ENCODE measurements at places on chromosomes 2 and 18. TPM values are rescaled to one million over a fixed set of nuclear protein-coding genes. Genes with fewer than 3 reads are reported as not detected.
A peak's percentile ranks its signal among the peaks of the same experiment; 100 is the strongest.

GRCh38 chr2:59182249-59182648, 941.1 kb upstream of the FANCL start:
- DNase-seq: no peak

GRCh38 chr2:48269117-48269822, 260.7 kb upstream of the STON1 start:
- DNase-seq: no peak

DNA sequence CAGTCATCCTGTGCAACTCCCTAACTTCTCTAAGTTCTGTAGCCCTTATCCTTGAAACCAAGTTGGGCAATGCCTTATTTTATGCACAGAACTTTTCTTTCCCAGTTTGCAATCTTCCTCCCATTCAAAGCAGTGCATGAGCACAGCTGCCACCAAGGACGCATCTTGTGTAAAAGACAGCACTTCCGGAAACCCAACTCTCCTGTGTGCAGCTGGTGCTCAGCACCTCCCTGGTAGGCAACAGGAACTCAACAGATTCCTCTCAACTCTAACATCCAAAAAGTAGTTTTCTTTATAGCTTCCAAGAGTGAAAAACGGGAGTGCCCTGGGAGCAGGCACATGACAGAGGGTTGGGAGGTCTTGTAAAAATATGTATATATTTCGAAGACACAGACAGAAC, 2.2 kb downstream of the TMEM18 start:
- no peak for DNase-seq

GRCh38 chr2:145572238-145572637, 1052.3 kb upstream of the ZEB2 start:
- DNase-seq: no peak

DNA sequence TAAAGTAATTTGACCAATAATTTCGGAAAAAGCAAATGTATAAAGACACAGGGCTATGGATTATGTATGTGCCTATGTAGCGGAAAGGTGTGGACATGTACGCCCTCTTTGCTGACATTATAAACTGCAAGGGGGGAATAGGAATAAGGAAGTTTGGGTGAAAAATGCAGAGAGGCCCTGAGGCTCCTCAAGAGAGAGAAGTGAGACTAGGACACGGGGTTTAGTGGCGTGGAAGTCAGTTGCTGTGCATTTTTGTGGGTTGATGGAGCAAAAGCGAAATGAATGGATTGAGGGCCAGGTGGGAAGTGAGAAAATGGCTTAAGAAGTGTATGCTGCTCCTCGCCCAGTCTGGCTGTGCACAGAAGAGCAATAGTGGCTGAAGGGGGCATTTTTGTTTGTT, 96.2 kb upstream of the B3GNT7 start:
- DNase-seq: no peak

DNA sequence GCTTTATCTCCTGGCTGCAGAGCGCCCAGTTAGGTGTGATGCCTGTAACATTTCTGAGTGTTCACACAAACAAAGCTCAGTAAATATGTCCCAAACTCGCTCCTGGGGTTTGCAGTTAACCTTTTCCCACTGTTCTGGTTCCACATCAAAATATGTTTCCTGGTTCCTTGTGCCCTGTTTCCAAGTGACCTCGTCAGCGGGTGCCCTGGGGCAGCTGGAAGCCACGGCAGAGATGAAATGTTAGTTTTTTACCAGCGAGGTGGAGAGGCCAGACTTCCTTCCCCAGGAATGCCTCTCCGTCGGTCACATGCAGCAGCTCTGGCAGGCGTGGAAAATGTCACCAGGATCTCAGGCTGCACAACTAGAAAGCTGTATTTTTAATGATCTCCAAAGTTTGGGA, 18.2 kb downstream of the NFATC1 start:
- DNase-seq: no peak

DNA sequence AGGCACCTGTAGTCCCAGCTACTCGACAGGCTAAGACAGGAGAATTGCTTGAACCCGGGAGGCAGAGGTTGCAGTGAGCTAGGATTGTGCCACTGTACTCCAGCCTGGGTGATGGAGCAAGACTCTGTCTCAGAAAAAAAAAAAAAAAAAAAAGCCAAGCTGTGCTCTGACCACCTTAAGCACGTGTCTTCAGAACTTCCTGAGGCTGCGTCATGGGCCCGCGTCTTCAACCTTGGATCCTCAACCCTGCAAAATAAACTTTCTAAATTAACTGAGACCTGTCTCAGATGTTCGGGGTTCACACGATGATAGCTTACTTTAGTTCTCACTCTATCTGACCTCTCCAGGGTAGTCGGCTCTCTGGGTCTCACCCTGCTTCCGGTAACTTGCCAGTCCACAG, 65.8 kb upstream of the CABLES1 start:
- no peak for DNase-seq

- DNase-seq: peak; percentile 88
These were observed 368.5 kb downstream of the LRRTM1 start for GRCh38 chr2:79935771-79936657.

GRCh38 chr2:112520234-112520783, 22.0 kb upstream of the POLR1B start:
- DNase-seq: no peak

- DNase-seq: peak; percentile 22
These were observed 182.6 kb downstream of the ZNF804A start for GRCh38 chr2:184780944-184781343.

DNA sequence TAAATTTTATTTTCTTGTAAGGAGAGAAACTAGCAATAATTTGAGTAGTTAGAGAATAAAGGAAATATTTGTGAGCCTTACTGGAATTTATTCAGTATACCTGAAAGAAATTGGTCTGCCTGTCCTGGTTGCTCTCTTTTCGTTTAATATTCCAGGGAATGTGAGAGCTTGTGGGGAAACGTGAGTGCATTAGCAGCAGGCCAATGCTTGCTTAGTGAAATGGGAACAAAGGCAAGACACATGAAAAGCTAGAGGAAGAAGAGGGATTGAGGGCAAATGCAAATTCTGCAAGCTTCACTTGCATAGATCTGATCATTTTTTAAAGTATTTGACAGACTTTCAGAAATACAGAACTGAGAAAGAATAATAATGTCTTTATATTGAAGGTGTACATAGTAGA, 111.0 kb downstream of the ERBB4 start:
- no peak for DNase-seq

DNA sequence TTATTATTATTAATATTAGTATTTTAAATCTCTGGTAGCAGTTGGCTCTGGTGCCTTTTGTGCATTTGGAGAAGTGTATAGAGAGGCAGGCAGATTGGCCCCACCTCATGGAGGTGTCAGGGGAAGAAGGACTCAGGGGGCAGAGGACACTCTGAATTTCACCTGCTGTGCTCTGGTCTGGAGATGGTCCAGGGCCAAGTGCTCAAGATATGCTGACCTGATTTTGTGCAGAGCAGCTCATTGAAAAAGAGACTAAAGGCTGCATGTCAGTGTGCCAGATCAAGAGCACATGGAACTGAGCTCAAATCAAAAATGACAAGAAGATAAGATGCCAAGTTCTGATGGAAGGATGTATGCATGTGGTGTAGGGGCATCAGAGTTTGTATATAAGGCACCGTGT, 323.6 kb upstream of the TNP1 start:
- DNase-seq: no peak

GRCh38 chr2:10499911-10500521, 51.9 kb upstream of the ODC1 start:
- DNase-seq: no peak

GRCh38 chr18:68024716-68025115, 508.2 kb upstream of the DSEL start:
- no peak for DNase-seq

DNA sequence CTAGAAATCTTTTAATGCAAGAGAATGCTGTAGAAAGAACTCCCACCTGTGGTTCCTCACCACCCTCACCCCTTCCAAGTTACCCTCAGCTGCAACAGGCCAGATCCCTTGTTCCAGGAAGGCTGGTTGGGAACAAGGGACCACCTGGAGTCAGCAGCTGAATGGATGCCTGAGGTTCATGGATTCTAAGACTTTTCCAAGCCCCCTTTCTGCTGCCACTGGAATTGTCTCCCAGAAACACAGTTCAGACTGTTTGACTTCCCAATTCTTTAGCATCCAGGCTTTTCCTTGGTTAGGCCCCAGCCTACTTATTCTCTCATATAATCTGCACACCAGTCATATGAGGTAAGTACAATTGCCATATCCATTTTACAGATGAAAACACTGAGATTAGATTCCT, 8.0 kb upstream of the ADCY3 start:
- DNase-seq: no peak

- DNase-seq: no peak
These were observed 44.0 kb upstream of the ARHGAP15 start for GRCh38 chr2:143085125-143085784.

DNA sequence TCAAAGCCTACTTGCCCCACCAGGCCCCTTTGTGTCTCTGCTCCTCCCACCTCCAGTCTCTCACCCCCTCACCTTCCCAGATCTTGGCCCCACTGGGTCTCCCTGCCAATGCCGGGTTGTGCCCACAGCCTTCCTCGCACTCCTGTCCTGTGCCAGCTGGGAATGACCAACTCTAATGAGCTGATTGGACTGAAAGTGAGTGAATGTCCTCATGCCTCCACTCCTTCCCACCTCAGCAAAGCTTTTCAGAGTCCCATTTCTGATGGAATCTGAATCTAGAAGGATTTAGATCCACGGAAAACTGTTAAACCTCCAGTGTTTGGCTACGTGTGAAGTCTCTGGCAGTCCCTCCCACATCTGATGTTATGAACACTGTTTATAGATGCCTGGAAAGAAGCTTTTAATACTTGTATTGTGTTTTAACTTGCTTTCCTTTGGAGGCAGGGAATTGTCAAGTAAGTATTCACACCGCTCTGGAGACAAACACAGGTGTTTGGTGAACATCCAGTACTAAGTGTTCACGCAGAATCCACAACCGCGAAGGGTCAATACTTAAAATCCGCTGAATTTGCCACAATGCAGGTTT, 103.9 kb downstream of the RTN4 start:
- DNase-seq: no peak

DNA sequence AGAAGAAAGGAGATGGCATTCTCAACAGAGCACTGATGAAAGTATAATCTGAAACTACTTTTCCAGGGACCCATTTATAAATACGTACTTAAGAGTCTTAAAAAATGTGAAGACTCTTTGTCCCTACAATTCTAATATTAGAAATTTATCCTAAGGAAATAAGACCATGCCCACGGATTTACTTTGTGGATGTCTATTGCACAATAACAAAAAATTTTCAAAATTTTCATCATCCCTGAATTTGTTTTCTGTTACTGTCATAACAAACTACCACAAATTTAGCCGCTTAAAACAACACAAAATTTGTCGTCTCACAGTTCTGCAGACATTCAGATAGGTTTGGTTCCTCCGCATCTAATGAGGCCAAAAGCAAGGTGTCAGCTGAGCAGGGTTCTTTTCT, 182.3 kb upstream of the SMAD7 start:
- no peak for DNase-seq

GRCh38 chr2:39194686-39195085, 49.1 kb downstream of the CDKL4 start:
- no peak for DNase-seq

GRCh38 chr2:132577686-132578085, 92.3 kb downstream of the LYPD1 start:
- no peak for DNase-seq

DNA sequence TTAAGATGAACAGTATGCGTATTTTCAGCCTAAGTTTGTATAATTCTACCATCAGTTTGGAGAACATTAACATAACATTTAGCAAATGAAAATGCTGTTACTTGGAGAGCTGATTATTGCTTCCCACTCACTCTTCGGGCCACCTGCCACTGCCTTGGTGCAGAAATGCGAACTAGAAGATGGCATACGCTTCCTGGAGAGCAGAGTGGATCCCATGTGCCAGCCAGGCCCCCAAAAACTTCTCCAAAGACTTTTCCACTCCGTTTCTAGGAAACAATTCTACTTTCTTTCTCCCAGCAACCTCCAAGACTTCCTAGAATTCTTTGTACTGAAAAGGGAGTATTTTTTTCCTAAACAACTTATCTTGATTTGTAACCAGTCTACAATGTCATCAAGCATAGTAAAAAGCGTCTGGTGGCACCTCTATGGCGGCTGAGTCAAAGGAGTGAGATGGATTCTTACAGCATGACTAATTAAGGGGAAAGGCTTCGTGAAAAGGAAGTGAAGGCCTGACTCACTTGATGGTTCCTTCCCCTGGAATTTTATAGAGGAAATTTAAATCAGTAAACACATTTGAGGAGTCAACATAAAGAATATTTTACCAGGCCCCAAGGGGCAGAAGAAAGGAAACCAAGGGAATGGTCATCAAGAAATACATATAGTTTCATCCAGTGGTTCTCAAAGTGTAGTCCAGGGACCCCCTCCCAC, 36.6 kb downstream of the FEZ2 start:
- DNase-seq: peak; percentile 86

DNA sequence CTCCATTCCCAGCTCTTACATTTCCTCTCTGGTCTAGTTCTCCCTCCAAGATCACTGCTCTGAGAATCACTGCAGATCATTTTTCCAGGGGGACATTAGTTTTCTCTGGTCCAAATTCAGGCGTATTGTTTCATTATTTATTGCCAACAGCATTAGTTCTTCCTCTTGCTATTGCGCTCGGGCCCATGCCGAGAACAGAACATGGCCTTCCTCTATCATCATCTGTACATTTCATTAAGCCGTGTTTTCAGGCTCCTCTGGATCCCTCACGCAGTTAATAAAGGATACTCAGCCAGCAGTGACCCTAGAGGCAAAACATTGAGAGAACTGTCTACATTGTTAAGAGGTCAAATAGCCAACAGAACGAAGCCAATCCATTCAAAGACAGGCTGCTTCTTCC, 63.9 kb downstream of the CCBE1 start:
- no peak for DNase-seq

DNA sequence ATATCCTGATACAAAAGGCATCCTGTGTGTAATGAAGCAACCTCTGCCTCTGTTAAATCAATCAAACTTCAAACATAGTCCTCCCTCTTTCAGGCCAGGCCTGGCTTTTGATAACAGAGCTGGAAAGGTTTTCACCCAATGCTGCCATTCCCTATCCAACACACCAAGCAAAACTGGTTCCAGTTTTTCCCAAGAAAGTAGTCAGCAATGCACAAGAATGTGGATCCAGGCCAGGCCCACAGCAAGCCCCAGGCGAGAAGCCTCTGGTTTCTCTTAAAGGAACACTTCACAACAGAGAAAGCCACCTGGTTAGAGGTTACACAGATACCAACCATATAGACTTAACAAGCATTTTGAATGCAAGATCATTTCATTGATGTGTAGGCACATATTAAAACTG, 49.2 kb upstream of the CCDC150 start:
- peak; percentile 60 for DNase-seq

Gene LIMS4
- 0.26 TPM for total RNA-seq

Gene PRKAG3
- total RNA-seq: 0.26 TPM

Gene MRO
- under 0.01 TPM for total RNA-seq

Gene CDH2
- 2.0 TPM for total RNA-seq

Gene EXOC6B
- 25.9 TPM for total RNA-seq

Gene HRH4
- total RNA-seq: under 0.01 TPM

Gene SERPINB8
- 9.7 TPM for total RNA-seq

Gene RNF144A
- total RNA-seq: 0.17 TPM

Gene CYB5A
- 113 TPM for total RNA-seq

Gene PFN4
- 1.5 TPM for total RNA-seq

Gene GPR35
- total RNA-seq: 1.2 TPM

Gene STRN
- 13.4 TPM for total RNA-seq

All from fibroblast of lung (primary cell).